Mesangial cell (primary cell): ENCODE measurements at places on chromosomes 6 and 20. TPM values are rescaled to one million over a fixed set of nuclear protein-coding genes. Genes with fewer than 3 reads are reported as not detected.

Gene CRNKL1
- 9.0 and 9.4 TPM in 2 replicates for total RNA-seq

Gene NMBR
- total RNA-seq: 0.25 and 0.33 TPM in 2 replicates

Gene PMEPA1
- total RNA-seq: 74.0 and 109 TPM in 2 replicates

Gene CLIC1
- total RNA-seq: 577 and 1,120 TPM in 2 replicates

Gene QKI
- total RNA-seq: 85.6 and 87.7 TPM in 2 replicates

Gene CLPSL1
- total RNA-seq: not detected in 2 replicates

Gene ARHGAP40
- total RNA-seq: 1.5 and 3.0 TPM in 2 replicates

Gene ADAM33
- 0.33 and 2.2 TPM in 2 replicates for total RNA-seq

Gene ADGRF1
- 0.76 TPM in 1 of 2 replicates, not detected in the other for total RNA-seq

Gene TRIM15
- not detected in 2 replicates for total RNA-seq

Gene ESR1
- not detected in 2 replicates for total RNA-seq

Gene BPIFB4
- total RNA-seq: not detected in 2 replicates

Gene FERMT1
- total RNA-seq: 5.6 and 12.7 TPM in 2 replicates

Gene NOX3
- not detected in 2 replicates for total RNA-seq

Gene TRDN
- total RNA-seq: not detected in 2 replicates

Gene ASIP
- not detected in 2 replicates for total RNA-seq

Gene BANF2
- total RNA-seq: not detected in 2 replicates

Gene EYS
- total RNA-seq: not detected in 2 replicates

Gene HMGCLL1
- total RNA-seq: 0.33 and 3.0 TPM in 2 replicates

Gene DNAH8
- total RNA-seq: under 0.01 TPM in 1 of 2 replicates, not detected in the other

Gene KIF6
- total RNA-seq: 0.16 and 1.3 TPM in 2 replicates

Gene PPIL6
- total RNA-seq: 0.98 and 2.3 TPM in 2 replicates

Gene ENPP3
- total RNA-seq: 0.13 TPM in 1 of 2 replicates, not detected in the other

Gene DEFB126
- not detected in 2 replicates for total RNA-seq
